ENCODE measurements at places on chromosomes 12 and 14. TPM values are rescaled to one million over a fixed set of nuclear protein-coding genes. Genes with fewer than 3 reads are reported as not detected.
A peak's percentile ranks its signal among the peaks of the same experiment; 100 is the strongest.

- H3K27me3 ChIP-seq = peaks cover 51% of the 10 kb centered on the region
- H3K4me1 ChIP-seq = peaks cover 25% of the 10 kb centered on the region
- no peaks in the 10 kb centered on the region for H3K36me3 ChIP-seq
- no peak for DNase-seq
These were observed 5.5 kb downstream of the NKX2-1 start for GRCh38 chr14:36514278-36515104.

DNA sequence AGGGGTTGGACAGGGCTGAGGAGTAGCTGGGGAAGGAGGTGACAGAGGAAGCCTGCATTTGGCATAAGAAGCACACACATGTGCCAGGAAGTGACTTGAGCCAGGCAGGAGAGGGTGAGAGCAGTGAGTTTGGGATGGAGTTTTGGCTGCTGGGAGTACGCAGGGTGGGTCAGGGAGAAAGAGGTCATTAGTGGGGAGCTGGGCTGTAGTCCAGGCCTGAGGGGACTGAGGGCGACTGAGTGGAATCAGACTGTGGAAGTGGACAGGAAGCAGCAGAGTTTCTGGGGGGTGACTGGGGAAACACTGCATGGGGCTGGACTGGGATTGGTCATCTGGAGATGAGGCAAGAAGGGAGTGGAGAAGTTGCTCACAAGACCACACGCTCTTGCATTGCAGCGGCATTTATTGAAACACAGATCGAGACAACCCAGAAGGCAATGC lies 7.6 kb downstream of the KRT85 start:
- no peaks in the 10 kb centered on the region for H3K4me1 ChIP-seq
- H3K27ac ChIP-seq = no peak overlapping the region
- DNase-seq = no peak
- no peak overlapping the region for H3K4me3 ChIP-seq
- H3K36me3 ChIP-seq = no peaks in the 10 kb centered on the region
- peaks cover 21% of the 10 kb centered on the region for H3K27me3 ChIP-seq

Gene RASAL1
- total RNA-seq = 0.17 TPM

Gene AKAP5
- 0.83 TPM for total RNA-seq

DNA sequence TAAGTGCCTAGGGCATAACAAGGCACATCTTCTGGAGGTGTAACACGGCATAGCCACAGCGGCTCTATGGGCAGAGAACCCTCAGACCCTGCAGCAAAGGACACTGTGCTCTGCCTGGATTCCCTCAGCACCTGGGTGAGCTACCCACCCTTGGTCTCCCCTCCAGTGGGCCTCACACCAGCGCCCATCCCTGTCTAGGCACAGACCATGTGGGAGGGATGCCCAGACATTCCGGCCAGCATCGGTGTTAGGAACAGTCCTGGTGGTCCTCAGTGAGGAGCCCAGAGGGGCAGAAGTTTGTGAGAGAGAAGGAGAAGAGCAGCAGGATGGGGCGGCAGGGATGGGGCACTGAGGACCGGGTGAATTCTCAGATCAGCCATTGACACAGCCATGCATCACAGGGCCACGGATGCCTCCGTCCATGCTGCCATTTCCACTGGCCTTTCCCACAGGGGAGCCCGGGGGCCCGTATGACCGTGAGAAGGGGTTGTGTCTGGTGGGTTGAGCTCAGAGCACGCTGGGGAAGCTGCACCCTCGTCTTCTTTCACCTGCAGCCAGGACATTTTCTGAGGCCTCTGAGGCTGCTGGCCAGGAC lies 282.7 kb upstream of the SFSWAP start:
- H3K27ac ChIP-seq = no peak overlapping the region
- H3K4me1 ChIP-seq = no peaks in the 10 kb centered on the region
- no peak overlapping the region for H3K4me3 ChIP-seq

GRCh38 chr12:114447274-114447716 lies 41.4 kb upstream of the TBX5 start:
- peak overlapping the region; percentile 29 for H3K4me3 ChIP-seq
- no peak overlapping the region for H3K27ac ChIP-seq
- peaks cover 18% of the 10 kb centered on the region for H3K4me1 ChIP-seq

DNA sequence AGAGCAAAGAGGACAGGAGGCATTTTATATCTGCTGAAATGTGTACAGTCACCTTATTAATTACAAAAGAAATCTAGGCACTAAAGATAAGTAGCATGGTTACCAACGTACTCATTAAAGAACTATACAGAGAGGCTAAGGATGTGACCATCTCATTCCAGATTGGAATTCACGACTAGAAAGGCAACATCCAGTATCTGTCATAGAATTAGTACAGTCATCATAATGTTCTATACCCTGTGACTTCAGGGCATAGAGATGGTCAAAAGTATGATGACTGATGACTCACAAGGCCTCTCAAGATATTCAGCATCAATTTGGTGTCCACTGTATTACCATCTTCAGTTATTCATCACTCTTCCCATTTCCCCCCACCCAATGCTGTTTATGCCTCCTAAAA lies 144.0 kb upstream of the PLEKHG7 start:
- H3K36me3 ChIP-seq = no peaks in the 10 kb centered on the region
- H3K4me1 ChIP-seq = peaks cover 44% of the 10 kb centered on the region
- no peaks in the 10 kb centered on the region for H3K27me3 ChIP-seq
- H3K27ac ChIP-seq = no peak overlapping the region

GRCh38 chr12:74945771-74946198 lies 263.9 kb downstream of the KCNC2 start:
- H3K27me3 ChIP-seq = no peaks in the 10 kb centered on the region
- no peaks in the 10 kb centered on the region for H3K4me1 ChIP-seq
- H3K4me3 ChIP-seq = no peak overlapping the region
- no peak for DNase-seq

- H3K36me3 ChIP-seq = peaks cover 3% of the 10 kb centered on the region
- H3K4me3 ChIP-seq = no peak overlapping the region
- peaks cover 68% of the 10 kb centered on the region for H3K4me1 ChIP-seq
- peak overlapping the region; percentile 50 for H3K27ac ChIP-seq
- DNase-seq = peak; percentile 29
- no peaks in the 10 kb centered on the region for H3K27me3 ChIP-seq
These were observed 21.7 kb downstream of the NT5DC3 start for GRCh38 chr12:103819312-103819711.

- H3K27me3 ChIP-seq = no peaks in the 10 kb centered on the region
- H3K4me3 ChIP-seq = no peak overlapping the region
- no peaks in the 10 kb centered on the region for H3K36me3 ChIP-seq
- no peak overlapping the region for H3K27ac ChIP-seq
- H3K4me1 ChIP-seq = peaks cover 4% of the 10 kb centered on the region
- DNase-seq = no peak
These were observed 26.0 kb downstream of the WBP11 start for GRCh38 chr12:14777271-14777670.

DNA sequence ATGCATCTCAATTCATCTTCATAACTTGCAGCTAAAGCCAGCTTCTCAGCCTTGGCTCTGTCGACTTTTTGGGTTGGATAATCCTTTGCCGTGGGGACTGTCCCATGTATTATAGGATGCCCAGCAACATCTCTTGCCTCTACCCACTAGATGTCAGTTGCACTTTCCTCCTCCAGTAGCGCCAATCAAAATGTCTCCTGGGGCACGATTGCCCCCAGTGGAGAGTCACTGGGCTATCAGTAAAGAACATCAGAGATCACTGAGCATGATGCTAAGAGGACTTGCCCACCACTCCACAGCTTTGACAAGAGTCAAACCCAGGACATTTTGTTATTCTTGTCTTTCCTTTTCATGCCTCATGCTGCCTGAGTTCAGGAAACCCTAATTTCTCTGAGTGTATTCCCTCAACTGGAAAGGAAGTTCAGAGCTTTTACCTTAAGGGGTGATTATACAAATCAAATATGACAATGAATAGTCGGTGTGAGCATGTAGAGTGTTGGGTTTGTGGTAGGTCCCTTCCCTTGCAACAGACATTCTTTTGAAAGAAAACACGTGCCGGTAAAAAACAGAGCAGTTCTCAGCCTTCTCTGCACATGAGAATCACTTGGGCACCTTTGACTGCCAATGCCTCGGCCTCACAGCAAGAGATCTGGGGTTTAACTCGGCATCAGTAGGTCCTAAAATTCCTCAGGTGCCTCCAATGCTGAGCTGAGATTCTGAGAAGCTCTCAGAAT lies 980.6 kb downstream of the VRK1 start:
- no peaks in the 10 kb centered on the region for H3K27me3 ChIP-seq
- no peak for DNase-seq
- H3K4me3 ChIP-seq = no peak overlapping the region
- H3K36me3 ChIP-seq = no peaks in the 10 kb centered on the region

- H3K27ac ChIP-seq = no peak overlapping the region
- H3K4me3 ChIP-seq = no peak overlapping the region
- H3K4me1 ChIP-seq = peaks cover 26% of the 10 kb centered on the region
- no peaks in the 10 kb centered on the region for H3K27me3 ChIP-seq
- no peaks in the 10 kb centered on the region for H3K36me3 ChIP-seq
- DNase-seq = no peak
These were observed 167.1 kb downstream of the CAND1 start for GRCh38 chr12:67436230-67436629.

Gene MANSC4
- total RNA-seq = not detected

- DNase-seq = no peak
- H3K27me3 ChIP-seq = no peaks in the 10 kb centered on the region
- no peak overlapping the region for H3K4me3 ChIP-seq
- no peaks in the 10 kb centered on the region for H3K4me1 ChIP-seq
These were observed 76.9 kb downstream of the KICS2 start for GRCh38 chr12:64145226-64145625.

Gene SLC7A8
- total RNA-seq = 19.5 TPM

GRCh38 chr12:132625731-132626430 lies 7.3 kb downstream of the P2RX2 start:
- no peak overlapping the region for H3K4me3 ChIP-seq
- DNase-seq = no peak
- H3K36me3 ChIP-seq = peaks cover 14% of the 10 kb centered on the region
- H3K27ac ChIP-seq = no peak overlapping the region

Gene GPR68
- 6.6 TPM for total RNA-seq

DNA sequence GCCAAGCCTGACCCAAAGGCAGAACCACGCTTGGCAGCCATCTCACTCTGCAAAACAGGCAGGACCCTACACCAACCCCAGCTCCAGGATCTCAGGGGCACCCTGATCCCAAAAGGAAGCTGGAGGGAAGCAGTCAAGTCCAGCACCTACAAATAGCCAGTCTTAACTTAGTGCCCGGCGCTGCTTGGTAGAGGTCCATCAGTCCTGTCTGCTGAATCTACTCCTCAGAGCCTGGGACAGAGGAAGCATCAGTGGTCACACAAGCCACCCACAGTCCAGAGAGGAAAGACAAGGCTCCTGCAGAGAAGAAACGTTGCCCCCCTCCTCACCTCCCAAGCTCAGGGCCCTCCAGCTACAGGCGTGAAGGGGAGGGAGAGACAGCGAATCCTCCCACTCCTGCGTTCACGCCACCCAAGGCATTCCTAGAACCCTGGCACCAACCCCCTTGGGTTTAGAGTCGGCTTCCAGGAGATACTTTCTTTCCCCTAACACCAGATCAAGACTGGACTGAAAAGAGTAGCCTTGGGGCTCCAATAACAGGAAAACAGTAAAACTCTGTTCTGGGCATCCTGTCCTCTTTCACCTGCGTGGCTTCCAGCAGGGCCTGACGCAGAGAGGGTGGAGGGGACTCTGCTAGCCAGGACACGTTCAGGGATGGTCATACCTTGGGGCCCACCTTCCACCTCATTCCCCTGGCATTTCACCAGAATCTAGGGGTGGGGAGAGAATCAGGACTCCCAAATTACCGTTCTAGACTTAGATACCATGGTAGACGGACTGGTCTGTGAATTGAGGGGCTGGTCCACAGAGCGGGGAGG lies 1.2 kb downstream of the PXN start:
- H3K4me1 ChIP-seq = peaks cover 51% of the 10 kb centered on the region
- H3K27ac ChIP-seq = peak overlapping the region; percentile 97
- no peaks in the 10 kb centered on the region for H3K27me3 ChIP-seq
- DNase-seq = no peak
- no peaks in the 10 kb centered on the region for H3K36me3 ChIP-seq

- H3K36me3 ChIP-seq = peaks cover 12% of the 10 kb centered on the region
- H3K27me3 ChIP-seq = no peaks in the 10 kb centered on the region
- H3K27ac ChIP-seq = peak overlapping the region; percentile 97
- peaks cover 78% of the 10 kb centered on the region for H3K4me1 ChIP-seq
These were observed 1.8 kb upstream of the RHOF start for GRCh38 chr12:121795034-121795968.

DNA sequence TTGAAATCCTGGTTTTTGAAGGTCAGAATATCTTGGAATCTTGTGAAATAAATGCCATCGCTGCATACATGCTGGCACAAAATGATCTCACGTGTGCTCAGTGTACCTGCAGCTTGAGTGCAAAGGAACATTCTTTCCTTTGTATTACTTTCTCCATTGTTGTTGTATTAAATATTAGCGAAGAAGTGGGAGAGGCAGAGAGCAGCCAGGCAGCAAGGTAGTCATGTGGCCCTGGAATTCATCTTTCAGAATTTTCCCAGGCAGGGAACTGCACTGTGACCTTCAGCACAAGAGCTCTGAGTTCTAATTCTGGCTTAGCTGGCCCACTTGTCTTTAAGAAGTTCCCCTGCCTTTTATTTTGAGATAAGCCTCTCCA lies 145.5 kb downstream of the PRKCH start:
- no peak overlapping the region for H3K27ac ChIP-seq

- no peaks in the 10 kb centered on the region for H3K27me3 ChIP-seq
- peak overlapping the region; percentile 85 for H3K27ac ChIP-seq
- peak; percentile 93 for DNase-seq
- no peaks in the 10 kb centered on the region for H3K36me3 ChIP-seq
- H3K4me1 ChIP-seq = peaks cover 61% of the 10 kb centered on the region
These were observed 201.9 kb upstream of the DIO3 start for GRCh38 chr14:101359221-101360053.

- H3K36me3 ChIP-seq = no peaks in the 10 kb centered on the region
- H3K4me1 ChIP-seq = peaks cover 93% of the 10 kb centered on the region
- H3K4me3 ChIP-seq = no peak overlapping the region
- no peak for DNase-seq
These were observed 293.6 kb downstream of the CACNA1C start for GRCh38 chr12:2346416-2346815.

GRCh38 chr14:73712071-73712506 lies 2.1 kb downstream of the PNMA1 start:
- H3K36me3 ChIP-seq = peaks cover 9% of the 10 kb centered on the region
- H3K27ac ChIP-seq = peak overlapping the region; percentile 88
- H3K4me1 ChIP-seq = peaks cover 49% of the 10 kb centered on the region
- H3K27me3 ChIP-seq = no peaks in the 10 kb centered on the region

DNA sequence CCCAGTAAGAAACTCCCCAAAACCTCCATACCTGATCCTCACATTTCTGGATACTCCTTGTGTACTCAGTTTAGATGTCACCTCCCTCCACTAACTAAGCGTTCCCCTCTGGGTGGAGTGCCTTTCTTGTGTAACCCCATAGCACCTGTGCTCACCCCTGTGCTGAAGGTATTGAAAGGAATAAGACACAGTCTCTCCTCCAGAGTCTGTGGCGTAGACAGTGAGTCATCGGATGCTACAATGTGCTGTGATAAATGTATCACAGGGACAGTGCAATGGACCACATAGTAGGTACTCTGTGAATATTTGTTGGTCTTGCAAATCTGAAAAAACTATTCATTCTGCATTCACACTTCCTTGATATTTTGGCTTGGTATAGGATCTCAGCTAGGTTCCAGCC lies 30.8 kb downstream of the TSPAN9 start:
- H3K27me3 ChIP-seq = no peaks in the 10 kb centered on the region
- no peak for DNase-seq
- no peak overlapping the region for H3K4me3 ChIP-seq
- peaks cover 44% of the 10 kb centered on the region for H3K4me1 ChIP-seq

Gene FIGNL2
- total RNA-seq = 0.33 TPM
